SJCRH30 (cell line): ENCODE measurements at places on chromosomes 5 and 9.
A peak's percentile ranks its signal among the peaks of the same experiment; 100 is the strongest.

DNA sequence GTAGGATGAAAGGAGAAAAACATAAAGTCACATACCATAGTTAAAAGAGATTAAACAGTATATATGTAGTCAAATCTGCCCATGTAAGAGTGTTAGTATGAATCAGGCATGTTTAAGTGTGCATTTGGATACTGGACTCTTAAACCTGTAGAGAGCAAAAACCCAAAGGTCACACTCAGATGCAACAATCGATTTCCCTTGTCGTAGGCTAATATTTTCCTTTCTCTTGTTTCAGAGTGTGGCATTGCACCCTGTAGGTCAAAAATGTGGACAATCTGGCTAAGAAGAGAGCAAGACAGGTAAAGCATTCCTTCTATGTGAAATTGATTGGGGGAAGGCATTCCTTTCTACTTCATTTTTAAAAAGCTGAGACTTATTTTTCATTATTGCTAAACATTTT, 8.9 kb downstream of the JAKMIP2 start:
- peaks cover 40% of the 10 kb centered on the region for H3K36me3 ChIP-seq
- no peak for DNase-seq
- peaks cover 13% of the 10 kb centered on the region for H3K4me1 ChIP-seq
- H3K27ac ChIP-seq: no peak overlapping the region

DNA sequence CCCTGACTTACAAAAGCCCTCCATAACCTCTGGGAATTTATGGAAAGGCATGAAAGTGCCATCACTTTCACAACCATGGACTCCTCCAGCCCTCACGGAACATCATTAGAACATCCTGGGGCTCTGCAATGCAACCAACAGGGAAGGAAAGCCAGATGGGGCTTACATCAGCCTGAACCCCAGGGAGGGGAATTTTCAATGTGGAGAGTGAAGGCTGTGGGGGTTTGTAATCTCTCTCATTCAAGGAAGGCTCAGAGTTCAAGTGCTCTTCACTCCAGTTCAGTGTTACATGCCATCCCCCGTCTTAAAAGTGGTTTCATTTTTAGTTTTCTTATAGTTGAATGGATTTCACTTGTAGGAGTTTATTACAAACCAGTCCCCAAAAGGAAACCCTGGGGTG, 5.7 kb downstream of the SPRY4 start:
- peaks cover 22% of the 10 kb centered on the region for H3K36me3 ChIP-seq
- H3K4me3 ChIP-seq: no peak overlapping the region
- peaks cover 42% of the 10 kb centered on the region for H3K4me1 ChIP-seq
- H3K27ac ChIP-seq: no peak overlapping the region
- H3K27me3 ChIP-seq: no peaks in the 10 kb centered on the region

DNA sequence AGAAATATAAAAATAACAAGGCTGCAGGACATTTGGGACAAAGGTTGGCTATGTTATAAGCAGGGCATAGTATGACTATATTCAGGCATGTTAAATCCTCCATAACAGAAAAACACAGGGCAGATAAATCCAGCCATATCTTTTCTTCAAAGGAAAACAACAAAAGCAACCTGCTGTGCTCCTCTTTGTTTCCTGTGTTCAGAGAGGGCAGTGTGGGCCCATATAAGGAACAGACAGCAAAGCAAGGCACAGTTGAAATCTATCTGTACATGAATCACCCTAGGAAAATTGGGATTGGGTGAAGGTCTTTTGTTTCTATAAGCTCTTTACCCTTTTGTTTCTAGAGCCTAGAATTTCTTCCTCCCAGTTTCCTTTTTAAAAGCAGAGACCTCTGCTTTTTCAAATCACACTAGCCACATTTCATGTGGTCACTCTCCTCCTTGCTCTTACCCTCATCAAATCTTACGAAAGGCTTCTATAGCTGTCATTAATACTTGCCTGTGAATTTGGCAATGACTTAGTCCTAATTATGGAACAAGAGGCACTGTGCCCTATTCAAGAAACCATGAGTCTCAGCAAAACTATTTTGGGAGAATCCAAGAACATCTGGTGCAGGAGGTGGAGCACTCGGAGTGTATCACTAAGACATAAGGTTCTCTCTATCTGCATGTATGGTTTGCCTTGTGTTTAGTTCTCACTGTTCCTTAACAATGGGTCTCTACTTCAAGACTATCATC, 1.8 kb downstream of the GZMA start:
- no peaks in the 10 kb centered on the region for H3K36me3 ChIP-seq
- no peaks in the 10 kb centered on the region for H3K4me1 ChIP-seq
- H3K27me3 ChIP-seq: no peaks in the 10 kb centered on the region
- H3K27ac ChIP-seq: no peak overlapping the region
- DNase-seq: no peak

DNA sequence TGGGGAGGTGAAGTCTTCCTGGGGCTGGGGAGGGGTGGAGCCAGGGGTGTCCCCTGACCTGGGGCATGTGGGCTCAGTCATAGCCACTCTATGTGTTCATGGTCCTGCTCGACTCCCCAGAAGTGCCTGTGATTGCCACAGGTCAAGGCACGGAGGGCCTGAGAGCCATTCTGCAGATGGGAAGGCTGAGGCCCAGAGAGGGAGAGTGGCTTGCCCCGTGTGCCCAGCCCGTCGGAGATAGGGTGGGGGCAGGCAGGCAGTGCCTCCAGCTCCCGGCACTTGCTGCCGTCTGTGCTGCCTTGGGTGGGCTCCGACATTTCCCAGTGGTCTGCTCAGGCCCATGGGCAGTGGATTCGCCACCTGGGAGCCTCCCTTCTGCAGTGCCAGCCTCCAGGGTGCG, 74.0 kb downstream of the RXRA start:
- no peak for DNase-seq
- H3K4me3 ChIP-seq: no peak overlapping the region
- H3K27ac ChIP-seq: no peak overlapping the region
- peaks cover 8% of the 10 kb centered on the region; the same call in 1 of the 2 replicates for H3K4me1 ChIP-seq
- H3K27me3 ChIP-seq: no peaks in the 10 kb centered on the region

GRCh38 chr9:86975036-86975435, 27.7 kb upstream of the GAS1 start:
- no peaks in the 10 kb centered on the region for H3K36me3 ChIP-seq
- DNase-seq: no peak
- no peaks in the 10 kb centered on the region for H3K27me3 ChIP-seq
- peak overlapping the region; percentile 29 for H3K27ac ChIP-seq
- H3K4me1 ChIP-seq: peaks cover 54% of the 10 kb centered on the region

- no peak overlapping the region for H3K27ac ChIP-seq
- DNase-seq: no peak
Observed at GRCh38 chr5:167065794-167066193, 1225.7 kb upstream of the WWC1 start.

DNA sequence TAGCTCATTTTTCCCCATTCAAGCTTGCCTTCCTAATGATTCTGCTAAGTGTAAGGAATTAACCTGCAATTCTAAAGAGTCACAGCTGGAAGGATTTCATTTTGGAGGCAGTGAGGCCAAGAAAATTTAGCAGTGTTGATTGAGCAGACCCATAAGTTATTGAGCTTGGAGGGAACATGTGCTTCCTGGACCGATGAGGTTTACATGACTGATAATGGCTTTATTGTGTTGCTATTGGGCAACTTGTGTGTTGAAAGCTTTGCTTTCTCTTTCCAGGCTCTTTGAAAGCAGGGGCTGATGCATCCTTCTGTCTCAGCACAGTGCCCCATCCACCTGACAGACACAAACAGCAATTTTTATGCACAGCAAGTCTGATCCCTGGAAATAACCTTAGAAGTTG, 398.9 kb upstream of the PCSK5 start:
- no peak overlapping the region for H3K4me3 ChIP-seq
- DNase-seq: no peak
- H3K27ac ChIP-seq: no peak overlapping the region

DNA sequence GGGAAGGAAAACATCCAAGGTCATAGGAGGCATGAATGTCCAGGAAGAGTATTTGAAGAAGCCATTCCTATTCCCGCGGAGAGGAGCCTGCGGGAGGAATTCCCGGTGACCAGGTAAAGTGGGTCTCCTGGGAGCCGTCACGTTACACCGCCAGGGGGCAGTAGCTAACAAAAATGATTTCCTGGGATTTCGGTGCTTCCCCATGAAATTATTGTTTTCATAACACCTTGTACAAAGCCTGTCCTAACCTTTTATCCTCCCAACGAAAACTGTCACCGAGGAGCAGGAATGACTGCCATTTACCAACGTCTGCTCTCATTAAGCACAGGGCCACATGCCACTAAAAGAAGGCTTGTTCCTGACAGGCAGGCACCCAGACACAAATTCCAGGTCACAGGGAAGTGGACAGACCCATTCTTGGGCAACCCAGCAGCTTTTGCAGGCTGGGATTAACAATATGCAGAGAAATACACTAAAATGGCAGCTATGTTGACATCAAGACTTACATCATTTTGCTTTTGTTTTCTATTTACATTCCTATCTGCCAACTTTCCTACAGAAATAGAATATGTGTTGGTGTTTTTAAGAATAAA, 41.2 kb upstream of the CTSL start:
- H3K36me3 ChIP-seq: peaks cover 25% of the 10 kb centered on the region
- no peak overlapping the region for H3K27ac ChIP-seq
- no peak overlapping the region for H3K4me3 ChIP-seq
- no peaks in the 10 kb centered on the region for H3K4me1 ChIP-seq
- no peaks in the 10 kb centered on the region for H3K27me3 ChIP-seq

GRCh38 chr9:97954550-97954989, 16.6 kb upstream of the HEMGN start:
- no peaks in the 10 kb centered on the region for H3K36me3 ChIP-seq
- no peak overlapping the region for H3K4me3 ChIP-seq
- no peaks in the 10 kb centered on the region; the same call in 1 of the 2 replicates for H3K4me1 ChIP-seq
- DNase-seq: peak; percentile 49
- H3K27ac ChIP-seq: no peak overlapping the region
- H3K27me3 ChIP-seq: no peaks in the 10 kb centered on the region

GRCh38 chr9:78821126-78821822, 524.3 kb downstream of the PSAT1 start:
- H3K27me3 ChIP-seq: no peaks in the 10 kb centered on the region
- no peaks in the 10 kb centered on the region for H3K36me3 ChIP-seq
- H3K4me3 ChIP-seq: peak overlapping the region; percentile 34
- no peaks in the 10 kb centered on the region for H3K4me1 ChIP-seq

GRCh38 chr9:70035691-70036090, 8.0 kb upstream of the MAMDC2 start:
- H3K4me3 ChIP-seq: no peak overlapping the region
- peaks cover 19% of the 10 kb centered on the region; the same call in 1 of the 2 replicates for H3K4me1 ChIP-seq
- no peak for DNase-seq
- no peaks in the 10 kb centered on the region for H3K27me3 ChIP-seq
- H3K27ac ChIP-seq: no peak overlapping the region
